ENCODE measurements at places on chromosomes 7 and 10. TPM values are rescaled to one million over a fixed set of nuclear protein-coding genes. Genes with fewer than 3 reads are reported as not detected.

DNA sequence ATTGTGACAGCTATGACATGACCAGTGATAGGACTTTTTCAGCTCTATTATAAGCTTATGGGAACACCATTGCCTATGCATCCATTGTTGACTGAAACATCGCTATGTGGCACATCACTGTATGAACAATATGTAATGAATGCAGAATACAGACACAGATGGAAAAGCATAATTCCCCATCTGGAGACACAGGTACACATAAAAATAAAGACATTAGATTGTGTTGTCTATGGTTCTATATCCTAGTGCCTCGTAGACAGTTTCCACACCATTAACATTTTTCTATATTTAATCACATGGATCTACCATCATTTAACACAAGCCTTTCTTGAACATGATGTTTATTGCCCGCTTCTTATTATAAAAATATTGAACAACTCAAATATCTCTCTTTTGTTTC is 96.3 kb upstream of the STK17A start:
- no peak for DNase-seq

- no peak for DNase-seq
These were observed 11.4 kb upstream of the PAX4 start for GRCh38 chr7:127629268-127629854.

DNA sequence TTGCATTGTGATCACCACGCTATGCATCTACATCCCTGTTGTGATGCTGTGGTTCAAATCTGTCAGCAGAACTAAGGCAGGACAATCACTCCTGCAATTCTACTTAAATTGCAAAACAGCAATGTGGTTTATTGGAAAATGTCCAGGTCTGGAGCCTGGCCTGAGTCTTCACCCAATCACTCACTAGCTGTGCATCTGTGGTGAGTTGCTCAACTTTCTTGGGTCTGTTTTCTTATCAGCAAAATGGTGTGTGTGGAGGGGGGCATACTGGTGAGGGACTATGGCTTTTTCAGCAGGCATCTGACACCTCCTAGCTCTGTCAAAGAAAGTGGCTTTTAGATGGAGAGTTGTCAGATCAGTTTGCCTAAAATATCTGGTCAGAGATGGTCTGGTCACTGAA is 108.3 kb upstream of the FEZF1 start:
- no peak for DNase-seq

GRCh38 chr10:132666705-132667341 is 119.1 kb downstream of the NKX6-2 start:
- DNase-seq = peak; percentile 20

DNA sequence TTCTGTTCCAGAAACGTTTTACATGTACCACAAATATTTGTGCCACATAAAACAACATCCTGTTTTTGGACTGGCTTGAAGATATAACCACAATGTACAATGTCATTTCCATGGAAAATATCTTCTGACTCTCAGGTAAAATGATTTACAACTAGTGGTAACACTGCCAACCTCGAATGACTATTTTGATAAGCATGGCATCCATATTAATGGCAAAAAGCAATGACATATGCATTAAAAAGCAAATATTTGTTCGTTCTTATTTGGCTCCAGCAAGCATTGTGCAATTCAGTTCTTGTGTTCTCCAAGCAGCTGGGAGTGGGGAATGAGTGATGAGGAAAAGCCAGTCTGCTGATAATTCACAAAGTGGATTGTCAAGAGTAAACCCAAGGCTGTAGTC is 289.0 kb downstream of the PLXDC2 start:
- DNase-seq = no peak

DNA sequence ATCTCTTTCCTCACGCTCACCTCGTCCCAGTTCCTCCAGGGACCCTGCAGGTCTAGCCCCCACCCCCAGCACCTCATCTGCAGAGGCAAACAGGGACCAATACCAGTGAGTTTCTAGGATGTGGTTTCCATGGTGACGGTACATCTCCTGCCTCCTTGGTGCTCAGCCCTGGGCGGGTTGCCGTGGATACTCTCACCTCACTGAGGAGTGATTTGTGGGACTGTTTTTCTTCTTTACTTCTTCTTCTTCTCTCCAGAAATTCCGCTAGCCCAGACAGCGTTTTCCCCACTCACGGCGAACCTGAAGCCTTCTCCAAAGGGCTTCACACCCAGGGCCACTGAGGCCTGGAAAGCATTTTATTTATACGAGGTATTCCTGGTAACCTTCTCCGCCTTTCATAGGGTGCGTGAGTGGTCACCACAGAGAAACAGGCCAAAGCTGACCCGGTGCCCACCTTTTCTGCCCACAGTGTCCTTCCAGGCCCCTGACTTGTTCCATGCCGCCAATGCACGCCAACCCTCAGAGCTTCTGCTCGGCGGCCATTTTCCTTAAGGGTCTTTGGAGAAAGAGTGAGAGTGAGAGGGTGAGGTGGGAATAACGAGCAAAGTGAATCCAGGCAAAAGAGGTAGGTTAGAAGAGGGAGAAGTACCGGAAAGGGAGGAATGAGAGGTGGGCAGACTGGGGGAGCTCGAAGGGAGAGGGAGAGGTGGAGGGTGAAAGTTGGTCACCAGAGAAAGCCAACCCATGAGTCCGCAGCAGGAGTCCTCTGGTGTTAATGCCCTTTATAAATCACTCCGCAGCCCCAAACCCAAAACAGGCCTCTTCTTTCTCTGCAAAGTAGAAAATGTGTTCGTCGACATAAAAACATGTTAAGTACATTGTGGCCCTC is 15.5 kb downstream of the FAM241B start:
- peak; percentile 51 for DNase-seq

DNA sequence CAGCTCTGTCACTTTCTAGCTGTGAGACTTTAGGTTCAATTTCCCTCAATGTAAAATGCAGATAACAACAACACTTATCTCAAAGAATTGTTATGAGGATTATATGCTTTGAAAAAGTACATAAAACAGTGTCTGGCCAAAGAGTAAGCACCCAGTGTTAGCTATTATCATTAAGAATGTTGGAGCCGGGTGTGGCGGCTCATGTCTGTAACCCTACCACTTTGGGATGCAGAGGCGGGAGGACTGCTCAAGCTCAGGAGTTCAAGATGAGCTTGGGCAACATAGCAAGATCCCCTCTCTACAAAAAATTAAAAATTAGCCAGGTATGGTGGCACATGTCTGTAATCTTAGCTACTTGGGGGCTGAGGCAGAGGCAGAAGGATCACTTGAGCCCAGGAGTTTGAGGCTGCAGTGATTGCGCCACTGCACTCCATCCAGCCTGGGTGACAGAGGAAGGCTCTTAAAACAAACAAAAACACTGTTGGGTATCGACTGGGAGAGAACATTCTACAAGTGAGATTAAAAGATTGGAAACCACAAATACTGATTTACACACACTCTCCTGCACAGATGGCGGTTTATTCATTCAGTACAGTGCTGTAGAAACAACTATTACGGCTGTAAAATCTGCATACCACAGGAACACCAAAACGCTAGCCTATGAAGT is 107.3 kb downstream of the PROSER2 start:
- no peak for DNase-seq

- DNase-seq = no peak
These were observed 29.9 kb downstream of the KAZALD1 start for GRCh38 chr10:101091546-101092290.

- no peak for DNase-seq
These were observed 1.2 kb downstream of the PPP1R9A start for GRCh38 chr7:94908323-94909178.

GRCh38 chr7:11410656-11411644 is 421.0 kb downstream of the THSD7A start:
- DNase-seq = no peak

- DNase-seq = no peak
These were observed 24.4 kb upstream of the ADRB1 start for GRCh38 chr10:114019226-114019625.

GRCh38 chr10:35765996-35766395 is 123.9 kb upstream of the FZD8 start:
- DNase-seq = no peak

- no peak for DNase-seq
These were observed 121.7 kb downstream of the ATRNL1 start for GRCh38 chr10:115214829-115215228.

GRCh38 chr10:26463986-26464385 is 25.8 kb downstream of the APBB1IP start:
- DNase-seq = no peak

DNA sequence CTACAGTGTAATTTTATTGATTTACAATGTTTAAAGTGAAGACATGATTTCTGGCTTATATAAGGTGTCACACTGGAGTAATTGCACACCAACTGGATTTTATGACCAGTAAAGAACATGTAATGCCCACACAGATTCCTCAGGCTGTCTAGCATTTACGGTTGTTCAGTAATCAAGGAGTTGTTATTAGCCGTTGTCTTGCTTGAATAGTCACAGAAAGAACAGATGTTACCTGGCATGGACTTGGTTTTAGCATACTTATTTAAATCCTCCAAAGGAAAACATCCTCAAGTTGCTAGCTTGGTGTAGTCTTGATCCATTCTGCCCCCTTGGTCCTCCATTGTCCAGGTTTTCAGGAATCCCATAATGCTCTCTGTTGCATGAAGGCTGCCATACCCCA is 65.8 kb downstream of the POU6F2 start:
- no peak for DNase-seq

DNA sequence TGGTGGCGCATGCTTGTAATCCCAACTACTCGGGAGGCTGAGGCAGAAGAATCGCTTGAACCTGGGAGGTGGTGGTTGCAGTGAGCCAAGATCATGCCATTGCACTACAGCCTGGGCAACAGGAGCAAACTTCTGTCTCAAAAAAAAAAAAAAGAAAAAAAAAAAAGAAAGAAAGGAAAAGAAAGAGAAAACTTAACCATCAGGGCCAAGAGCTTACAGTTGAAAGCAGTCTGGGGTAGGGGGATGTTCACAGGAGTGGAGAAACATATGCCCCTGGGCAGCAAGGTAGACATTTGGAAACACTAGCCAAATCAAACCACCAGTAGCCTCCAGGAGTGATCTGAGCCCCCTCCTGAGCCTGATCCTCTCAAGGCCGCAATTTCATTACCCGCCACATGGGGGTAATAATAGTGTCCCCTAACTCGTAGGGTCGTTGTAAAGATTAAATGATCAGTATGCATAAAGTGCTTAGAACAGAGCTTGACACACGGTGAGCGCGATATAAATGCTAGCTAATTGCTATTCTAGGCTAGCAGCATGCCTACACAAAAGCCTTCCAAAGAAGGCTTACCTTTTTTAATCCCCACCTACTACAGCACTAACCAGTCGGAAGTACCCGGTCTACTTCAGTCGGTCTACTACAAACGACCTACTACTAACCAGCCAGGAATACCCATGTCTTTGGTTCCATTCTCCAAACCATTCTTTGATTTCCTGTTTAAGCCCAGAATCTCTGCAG is 274.3 kb upstream of the NEBL start:
- DNase-seq = no peak

DNA sequence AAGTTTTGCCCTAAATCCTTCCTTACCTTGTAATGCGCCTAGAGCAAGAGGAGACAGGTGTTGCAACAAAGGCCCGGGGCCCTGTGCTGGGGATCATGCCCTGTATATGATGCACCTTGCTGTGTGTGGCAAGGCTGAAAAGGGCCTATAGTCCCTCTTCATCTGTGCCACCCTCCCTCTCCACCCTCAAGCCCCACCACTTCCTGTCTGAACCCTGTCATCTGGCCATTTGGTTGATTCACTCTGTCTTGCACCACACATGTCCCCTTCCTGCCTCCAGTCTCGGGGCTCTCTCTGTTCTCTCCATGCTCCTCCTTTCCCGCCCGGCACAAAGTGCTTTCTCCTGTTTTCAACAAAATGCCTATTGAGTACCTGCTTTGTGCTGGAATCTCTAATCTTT is 11.5 kb upstream of the MALSU1 start:
- DNase-seq = no peak

DNA sequence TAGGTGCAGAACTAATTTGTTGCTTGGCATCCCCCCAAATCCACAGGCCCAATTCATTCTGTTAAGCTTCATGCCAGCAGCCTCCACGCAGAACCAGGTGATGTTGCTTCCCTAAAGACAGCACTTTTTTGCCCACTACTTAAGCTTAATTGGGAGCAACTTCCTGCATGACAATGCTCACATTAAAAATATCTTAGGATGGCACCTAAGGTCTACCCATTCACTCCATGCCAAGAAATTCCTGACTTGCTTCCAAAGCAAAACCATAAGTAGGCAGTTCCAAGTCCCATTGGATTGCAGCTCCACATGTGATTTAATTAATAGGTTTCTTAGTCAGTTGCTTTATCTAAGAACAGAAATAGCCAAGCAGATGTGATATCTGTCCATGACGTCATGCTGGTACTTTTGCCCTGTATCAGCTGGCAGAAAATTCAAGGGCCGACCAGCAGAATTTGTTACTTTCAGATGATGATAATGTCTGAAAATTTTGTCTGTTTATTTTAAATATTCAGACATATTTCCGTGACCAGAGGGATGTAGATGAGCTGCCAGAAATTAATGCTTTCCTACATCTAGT is 325.5 kb downstream of the LHFPL3 start:
- DNase-seq = no peak

- DNase-seq = no peak
These were observed 780.1 kb downstream of the PHTF2 start for GRCh38 chr7:78578686-78579085.

GRCh38 chr7:138226001-138226476 is 149.8 kb downstream of the AKR1D1 start:
- DNase-seq = no peak

DNA sequence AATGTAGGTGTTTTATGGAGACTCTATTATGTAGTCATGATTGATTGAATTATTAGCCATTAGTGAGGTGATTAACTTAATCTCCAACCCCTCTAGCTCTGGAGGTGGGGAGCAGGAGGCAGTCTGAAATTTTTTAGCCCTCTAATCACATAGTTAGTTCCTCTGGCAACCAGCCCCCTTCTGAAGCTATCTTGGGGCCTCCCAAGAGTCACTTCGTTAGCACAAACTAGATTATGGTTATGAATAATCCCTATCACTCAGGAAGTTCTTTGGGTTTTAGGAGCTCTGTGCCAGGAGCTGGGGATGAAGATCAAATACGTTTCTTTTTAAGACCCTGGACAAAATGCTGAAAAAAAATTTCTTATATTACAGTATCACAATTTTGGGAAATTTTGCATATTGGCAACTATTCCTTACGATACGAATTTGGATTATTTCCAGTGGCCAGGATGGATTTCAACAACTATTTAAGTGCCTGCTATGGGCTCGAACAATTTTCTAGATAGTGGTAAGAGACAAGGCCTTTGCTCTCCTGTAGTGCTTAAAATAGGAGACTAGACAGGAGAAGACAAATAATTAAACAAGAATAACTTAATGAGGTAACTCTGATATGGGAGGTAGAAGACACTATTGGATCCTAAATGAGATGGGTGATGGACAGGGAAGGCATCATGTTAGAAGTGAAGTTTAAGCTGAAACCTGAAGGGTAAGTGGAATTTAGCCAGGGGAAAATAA is 52.9 kb downstream of the BTAF1 start:
- DNase-seq = no peak

- DNase-seq = no peak
These were observed 285.6 kb upstream of the SORCS1 start for GRCh38 chr10:107450056-107450455.

GRCh38 chr7:116552602-116553001 is 27.8 kb downstream of the CAV1 start:
- no peak for DNase-seq

- DNase-seq = no peak
These were observed 536.0 kb upstream of the STEAP1 start for GRCh38 chr7:89618274-89618673.

The ODAD2 gene
- 1.1 TPM for total RNA-seq

The CYP26C1 gene
- 0.15 TPM for total RNA-seq

The INPP5A gene
- total RNA-seq = 40.6 TPM

The CYP2E1 gene
- total RNA-seq = 6.3 TPM

The VWA2 gene
- total RNA-seq = not detected

The OPN1SW gene
- total RNA-seq = not detected

The GRID1 gene
- 0.60 TPM for total RNA-seq
